T-helper 1 cell (primary cell): ENCODE measurements at places on chromosomes 3 and 15.
A peak's percentile ranks its signal among the peaks of the same experiment; 100 is the strongest.

GRCh38 chr3:69357196-69357595 lies 28.7 kb downstream of the FRMD4B start:
- no peak for DNase-seq

DNA sequence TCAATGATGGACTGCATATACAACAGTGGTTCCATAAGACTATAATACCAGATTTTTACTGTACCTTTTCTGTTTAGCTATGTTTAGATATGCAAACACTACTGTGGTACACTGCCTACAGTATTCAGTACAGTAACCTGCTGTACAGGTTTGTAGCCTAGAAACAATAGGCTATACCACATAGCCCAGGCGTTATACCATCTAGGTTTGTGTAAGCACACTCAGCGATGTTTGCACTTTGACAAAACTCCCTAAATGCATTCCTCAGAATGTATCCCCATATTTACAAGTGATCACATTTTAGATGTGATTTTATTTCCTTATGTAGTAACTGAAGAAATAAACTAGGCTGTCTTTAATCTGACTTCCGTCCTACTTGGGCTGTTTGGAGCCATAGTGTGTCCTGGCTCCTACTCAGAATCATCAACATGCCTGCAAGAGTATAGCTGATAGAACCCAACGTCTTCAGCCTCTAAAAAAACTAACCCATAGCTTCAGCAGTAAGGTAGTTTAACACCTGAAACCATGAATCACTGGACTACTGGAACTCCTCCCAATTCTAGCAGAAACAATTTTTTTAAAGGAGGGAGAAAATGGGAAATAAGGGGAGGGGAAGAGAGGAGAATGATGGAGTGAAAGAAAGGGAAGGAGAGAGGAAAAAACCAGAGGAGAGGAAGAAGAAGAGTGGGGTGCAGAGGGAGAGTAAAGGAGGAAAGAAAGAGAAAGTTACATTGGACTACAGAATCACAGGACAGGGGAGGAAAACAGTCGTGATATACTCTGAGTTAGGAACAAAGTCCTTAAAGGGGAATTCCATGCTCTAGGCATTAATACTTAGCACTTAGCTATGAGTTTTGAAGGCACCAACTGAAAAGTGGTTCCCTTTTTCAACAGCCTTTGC lies 67.7 kb upstream of the PLXND1 start:
- no peak for DNase-seq

GRCh38 chr15:85986741-85987140 lies 92.9 kb upstream of the AGBL1 start:
- no peak for DNase-seq

- DNase-seq = no peak
Measured at GRCh38 chr3:144775551-144775950, 803.9 kb downstream of the DIPK2A start.

DNA sequence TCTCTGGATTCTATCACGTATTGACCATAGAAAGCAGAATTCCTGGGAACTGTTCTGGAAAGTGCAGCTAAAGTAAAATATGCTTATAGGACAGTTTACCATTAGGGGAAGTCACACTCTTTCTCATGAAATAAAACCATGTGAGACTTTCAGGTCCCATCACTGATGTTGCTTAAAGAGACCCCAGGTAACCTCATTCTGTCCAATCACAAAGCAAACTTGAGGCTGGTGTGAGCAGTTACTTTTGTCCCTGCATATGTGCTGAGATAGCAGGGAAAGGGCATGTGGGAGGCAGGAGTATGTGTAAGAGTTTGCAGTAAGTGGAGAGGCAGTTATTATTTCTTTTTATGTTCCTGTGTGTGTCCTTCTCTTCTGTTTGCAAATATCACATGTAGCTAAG lies 16.1 kb downstream of the GPR87 start:
- no peak for DNase-seq

GRCh38 chr3:161890147-161890625 lies 393.6 kb downstream of the OTOL1 start:
- no peak for DNase-seq

DNA sequence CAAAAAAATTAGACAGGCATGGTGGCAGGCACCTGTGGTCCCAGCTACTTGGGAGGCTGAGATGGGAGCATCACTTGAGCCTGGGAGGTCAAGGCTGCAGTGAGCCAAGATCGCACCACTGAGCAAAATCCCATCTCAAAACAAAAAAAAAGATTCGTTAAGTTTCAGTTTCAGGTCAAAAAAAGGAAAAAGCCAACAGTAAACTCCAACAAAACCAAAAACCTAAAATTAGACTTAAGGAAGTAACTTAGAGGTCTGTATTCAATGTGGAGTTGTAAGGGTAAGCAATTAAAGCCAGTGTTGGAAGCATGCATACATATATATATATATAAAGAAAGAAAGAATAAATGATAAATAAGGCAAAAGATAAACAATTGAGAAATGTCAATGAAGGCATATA lies 11.8 kb downstream of the KPNA1 start:
- no peak for DNase-seq

DNA sequence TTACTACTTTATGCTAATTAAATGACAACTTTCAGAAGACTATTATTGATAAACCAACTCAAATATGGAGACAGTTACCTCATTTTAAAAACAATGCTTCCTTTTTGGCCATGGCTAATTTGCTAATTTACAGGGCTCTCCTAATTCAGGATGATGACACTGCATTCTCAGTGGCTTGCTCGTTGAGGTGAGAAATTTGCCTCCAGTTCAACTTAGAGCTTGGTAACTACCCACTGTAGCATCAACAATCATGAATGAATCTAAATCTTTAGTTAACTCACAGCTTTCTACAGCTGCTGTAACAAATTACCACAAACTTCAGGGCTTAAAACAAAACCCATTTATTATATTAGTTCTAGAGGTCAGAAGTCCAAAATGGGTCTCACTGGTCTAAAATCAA lies 14.0 kb downstream of the PBRM1 start:
- DNase-seq = peak; percentile 13

DNA sequence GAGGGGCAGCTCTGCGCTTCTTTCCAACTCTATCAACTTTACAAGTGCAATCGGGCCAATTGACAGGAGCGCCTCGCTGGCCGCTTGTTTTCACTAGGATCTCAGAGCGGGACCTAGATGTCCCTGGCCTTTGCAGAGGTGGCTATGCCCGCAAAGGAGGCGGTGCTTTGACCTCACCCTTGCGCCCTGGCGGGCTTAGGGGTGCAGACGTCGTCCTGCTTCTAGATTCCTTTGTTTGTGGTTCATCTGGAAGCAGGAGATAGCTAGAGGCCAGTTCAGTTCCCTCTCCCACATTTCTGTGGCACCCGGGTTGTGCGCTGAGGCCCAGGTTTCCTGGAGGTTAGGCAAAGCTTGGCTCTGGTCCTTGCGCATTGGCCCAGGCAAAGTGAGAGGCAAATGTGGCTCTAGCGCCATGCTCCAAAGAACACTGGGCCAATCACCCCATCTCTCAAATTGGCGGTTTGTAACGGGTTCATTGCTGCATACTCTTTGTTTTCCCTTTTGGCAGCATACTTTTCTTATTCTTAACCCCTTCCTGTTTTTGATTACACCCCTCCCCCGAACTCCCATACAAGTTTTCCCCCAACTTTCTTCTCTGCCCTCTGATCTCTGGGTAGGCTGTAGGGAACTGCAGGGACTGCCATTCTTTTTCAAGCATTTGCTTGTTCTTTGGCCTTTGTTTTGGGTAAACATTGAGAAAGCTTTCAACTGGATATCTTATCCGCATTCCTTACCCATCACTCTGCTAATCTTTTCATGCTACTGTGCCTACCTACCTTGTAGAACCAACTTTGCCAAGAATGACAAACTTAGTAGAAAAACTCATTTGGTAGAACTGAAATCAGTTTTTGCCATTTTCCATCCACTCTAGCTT lies 1.4 kb downstream of the PPM1L start:
- DNase-seq = no peak

- DNase-seq = no peak
Measured at GRCh38 chr3:197542741-197543454, 12.9 kb downstream of the BDH1 start.

- DNase-seq = no peak
Measured at GRCh38 chr3:13288732-13289718, 131.1 kb downstream of the NUP210 start.

DNA sequence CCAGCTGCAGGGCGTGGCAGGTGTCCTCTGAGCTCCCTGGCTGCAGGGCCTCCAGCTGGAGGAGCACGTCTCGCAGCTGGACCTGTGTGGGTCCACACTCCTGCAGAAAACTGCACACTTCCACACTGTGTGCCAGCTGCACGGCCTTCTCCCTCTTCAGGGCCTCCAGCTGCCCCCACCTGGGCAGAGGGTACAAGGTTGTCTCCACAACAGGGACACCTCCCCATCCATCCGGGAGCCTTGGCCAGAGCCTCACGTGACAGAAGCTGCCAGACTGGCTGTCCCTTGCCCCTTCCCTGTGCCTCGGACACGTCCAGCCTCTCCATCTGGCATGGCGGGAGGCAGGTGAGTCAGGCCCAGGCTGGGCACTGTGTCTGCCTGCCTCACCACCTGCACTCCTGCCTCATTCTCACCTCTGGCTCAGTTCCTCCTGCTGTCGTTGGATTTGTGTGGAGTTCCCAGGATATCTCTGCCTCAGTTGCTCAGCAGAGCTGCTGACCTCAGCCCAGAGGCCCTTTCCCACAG lies 14.5 kb downstream of the SPTBN5 start:
- no peak for DNase-seq

DNA sequence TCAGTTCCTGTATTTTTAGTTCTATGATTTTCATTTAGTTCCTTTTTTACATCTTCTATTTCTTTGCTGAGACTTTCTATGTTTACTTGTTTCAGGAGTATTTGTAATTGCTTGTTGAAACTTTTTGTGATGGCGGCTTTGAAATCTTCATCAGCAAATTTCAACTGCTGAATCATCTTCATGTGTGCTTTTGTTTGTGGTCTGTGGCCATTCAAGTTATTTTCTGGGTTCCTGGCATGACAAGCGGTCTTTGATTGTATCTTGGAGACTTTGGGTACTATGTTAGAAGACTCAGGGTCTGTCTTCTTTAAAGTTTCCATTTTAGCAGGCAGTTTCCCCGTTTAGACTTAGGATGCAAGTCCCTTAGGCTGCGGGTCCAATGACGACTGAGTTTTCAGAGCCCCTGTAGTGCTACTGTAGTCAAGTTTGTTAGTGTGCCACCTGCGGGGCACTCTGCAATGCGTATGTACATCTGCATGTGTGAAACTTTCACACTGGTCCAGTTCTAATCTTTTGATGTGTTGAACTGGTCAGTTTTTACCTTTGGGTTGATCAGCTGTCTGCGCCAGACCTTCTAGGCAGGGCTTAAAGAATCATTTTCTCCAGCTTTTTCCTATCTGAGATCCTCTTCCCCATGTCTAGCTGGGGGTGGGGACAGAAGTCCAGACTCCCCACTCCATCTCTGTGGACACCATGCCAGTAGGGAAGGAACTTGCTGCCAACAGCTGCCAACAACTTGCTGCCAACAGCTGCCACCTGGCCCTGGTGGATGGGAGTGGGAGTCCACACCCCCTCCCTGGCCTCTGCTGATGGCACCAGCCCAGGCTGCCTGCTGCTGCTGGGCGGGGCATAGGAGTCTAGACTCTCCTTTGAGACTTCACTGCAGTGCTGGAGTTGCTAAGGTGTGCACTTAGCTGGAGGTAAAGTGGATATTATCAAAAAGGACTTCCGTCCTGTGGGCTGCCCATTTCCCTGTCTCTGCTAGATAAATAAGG lies 190.9 kb downstream of the TJP1 start:
- DNase-seq = no peak

DNA sequence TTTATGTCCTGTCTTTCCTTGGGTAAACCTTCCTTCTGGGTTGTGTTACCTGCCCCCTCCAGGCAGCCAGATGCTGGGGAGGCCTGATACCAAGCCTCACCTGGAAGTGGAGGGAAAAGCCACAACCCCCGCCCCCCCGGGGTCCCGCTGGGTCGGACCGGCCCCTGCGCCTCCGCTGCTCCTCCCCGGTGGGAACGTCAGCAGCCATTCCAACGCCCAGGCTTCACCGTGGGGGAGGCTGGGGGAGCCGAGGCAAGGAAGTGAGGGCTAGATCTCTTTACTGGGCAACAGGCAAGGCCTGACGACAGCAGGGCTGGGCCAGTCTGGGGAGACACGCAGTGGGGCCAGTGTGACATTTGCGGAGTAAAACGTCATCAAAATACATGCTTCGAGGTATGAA lies 53.0 kb upstream of the SNRPA1 start:
- DNase-seq = no peak

DNA sequence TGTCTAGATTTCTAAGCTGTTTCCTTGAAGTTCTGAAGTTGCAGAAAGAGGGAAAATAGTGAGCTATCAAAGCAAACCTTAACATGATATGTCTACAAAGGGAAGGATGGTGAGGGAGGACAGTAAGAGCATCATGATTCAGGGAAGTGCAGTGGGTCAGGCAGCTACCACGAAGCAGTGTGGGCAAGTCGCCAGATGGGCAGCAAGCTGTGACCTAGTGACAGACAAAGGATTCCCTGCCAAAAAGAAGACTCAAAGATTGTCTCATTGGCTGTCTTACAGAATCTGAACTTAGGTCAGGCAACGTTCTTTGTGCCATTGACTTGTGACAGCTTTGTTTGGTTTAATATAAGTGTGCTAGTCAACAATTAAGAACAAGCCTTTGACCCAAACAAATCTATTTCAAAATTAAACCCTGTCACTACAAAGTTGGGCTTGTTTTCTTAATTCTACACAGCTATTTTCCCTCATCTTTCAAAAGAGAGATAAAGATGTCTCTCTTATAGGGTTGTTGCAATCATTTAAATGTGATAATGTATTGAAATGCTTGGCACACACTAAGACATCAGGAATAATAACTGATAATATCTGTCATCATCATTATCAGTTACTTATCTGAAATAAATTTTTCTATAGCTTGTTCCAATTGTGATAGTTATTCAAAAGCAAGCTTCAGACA lies 153.3 kb downstream of the ECT2 start:
- no peak for DNase-seq

- DNase-seq = no peak
Measured at GRCh38 chr15:83815506-83815905, 161.6 kb downstream of the ADAMTSL3 start.

DNA sequence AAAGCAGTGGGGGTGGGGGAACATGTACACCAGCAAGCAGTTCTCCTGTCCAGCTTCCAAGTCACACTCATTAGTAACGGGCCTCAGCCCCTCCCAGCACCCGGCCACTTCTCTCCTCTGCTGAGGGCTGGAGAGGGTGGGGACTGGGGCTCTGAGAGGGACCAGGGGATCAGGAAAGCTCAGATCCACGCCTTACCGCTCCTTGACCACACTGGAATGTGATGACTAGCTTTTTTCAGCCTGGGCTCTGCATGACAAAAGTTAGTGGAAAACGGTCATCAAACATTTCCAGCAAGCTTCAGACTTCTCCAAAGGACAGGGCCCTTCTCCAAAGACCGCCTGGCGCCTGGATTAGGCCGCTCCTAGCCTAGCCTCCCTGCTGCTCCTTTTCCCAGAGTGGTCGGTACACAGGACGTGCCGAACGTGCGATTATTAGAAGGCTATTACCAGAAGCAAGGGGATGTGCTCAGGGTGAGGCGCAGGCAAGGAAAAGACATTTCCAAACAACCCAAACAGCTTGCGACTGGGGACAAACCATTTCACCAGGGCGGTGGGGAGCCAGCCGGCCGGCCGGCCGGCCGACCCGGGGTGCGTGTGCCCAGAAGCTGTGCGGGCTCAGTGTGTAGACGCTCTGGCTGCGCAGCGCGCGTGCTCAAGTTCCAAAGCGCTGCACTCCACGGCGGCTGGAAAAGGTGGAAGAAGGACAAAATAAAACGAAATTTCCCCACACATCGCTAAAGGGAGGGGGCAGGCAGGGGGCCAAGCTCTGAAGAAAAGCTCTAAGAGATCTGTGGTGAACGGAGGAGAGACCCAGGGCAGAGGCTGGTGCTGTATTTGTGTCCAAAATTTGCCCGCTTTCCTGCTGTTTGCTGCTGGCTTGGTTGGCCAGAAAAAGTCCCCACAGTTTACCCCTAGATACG lies 51.0 kb upstream of the SSR3 start:
- no peak for DNase-seq
